ENCODE measurements at places on chromosomes 11 and 22.

DNA sequence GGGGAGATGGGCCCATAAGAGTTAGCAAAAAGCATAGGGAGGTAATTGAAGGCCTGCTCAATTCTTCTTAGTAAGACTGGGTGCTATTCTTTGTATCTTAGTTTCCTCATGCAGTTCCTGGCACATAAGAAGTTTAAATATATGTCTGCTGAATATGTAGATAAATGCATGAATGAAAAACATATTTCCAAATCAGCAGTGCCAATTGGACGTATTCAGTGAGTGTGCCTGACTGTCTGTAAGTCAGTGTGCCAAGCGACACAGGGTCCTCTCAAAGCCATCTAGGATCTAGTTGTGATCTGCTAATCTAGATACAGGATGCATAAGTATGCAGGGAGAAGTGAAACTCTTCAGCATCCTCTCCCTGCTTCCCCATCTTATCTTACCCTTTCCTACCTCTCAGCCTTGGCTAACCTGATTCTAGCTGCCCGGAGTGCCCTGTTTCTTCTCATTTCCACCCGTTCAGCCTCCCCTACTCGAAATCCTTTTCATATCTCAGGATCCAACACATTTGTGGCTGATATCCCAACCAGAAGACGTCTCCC, 91.1 kb upstream of the SORL1-AS1 start:
- no peak for DNase-seq

GRCh38 chr22:22720201-22720723, 75.8 kb downstream of the GGTLC2 start:
- DNase-seq: peak; percentile 79

DNA sequence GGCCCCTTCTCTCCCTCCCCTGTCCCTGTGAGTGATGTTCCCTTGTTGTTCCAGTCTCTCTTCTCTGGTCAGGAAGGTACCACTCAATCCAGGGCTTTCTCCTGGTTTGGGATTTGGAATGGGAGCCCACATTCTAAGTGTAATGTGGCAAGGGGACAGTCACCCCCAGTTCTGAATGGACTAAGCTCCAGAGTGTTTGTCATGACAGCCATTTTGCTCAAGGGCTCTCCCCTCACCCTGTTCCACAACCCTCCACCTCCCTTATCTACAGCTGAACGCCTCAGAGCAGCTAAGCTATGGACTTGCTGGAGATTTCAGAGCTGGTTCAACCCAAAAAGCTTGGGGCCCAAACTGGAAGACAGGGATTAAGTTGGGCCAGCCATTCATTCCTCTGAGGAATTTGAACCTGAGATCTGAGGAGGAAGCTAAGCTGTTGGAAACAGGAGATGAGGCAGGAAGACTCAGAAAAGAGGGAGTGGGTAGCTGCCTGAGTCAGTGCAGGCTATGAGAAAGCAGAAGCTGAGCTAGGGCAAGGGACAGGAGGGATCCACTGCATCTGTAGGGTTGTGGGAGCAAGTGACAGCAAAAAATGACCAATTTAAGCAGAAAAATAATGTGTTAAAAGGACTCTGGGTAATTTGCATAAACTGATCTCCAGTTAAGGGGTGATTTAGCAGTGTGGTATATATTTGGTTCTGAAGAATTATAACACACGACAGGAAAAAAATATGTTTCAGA, 22.9 kb upstream of the FCHSD2 start:
- DNase-seq: no peak

- peak; percentile 26 for DNase-seq
Observed at GRCh38 chr11:124482362-124483147, 37.1 kb upstream of the OR8B8 start.

GRCh38 chr11:21564833-21565682, 627.8 kb upstream of the ANO5 start:
- no peak for DNase-seq

GRCh38 chr11:102836290-102836875, 7.0 kb downstream of the MMP3 start:
- DNase-seq: peak; percentile 72
